ENCODE measurements at places on chromosomes 11 and 22.

- DNase-seq: peak; percentile 60
Measured at GRCh38 chr11:63592975-63593395, 21.2 kb downstream of the PLAAT3 start.

DNA sequence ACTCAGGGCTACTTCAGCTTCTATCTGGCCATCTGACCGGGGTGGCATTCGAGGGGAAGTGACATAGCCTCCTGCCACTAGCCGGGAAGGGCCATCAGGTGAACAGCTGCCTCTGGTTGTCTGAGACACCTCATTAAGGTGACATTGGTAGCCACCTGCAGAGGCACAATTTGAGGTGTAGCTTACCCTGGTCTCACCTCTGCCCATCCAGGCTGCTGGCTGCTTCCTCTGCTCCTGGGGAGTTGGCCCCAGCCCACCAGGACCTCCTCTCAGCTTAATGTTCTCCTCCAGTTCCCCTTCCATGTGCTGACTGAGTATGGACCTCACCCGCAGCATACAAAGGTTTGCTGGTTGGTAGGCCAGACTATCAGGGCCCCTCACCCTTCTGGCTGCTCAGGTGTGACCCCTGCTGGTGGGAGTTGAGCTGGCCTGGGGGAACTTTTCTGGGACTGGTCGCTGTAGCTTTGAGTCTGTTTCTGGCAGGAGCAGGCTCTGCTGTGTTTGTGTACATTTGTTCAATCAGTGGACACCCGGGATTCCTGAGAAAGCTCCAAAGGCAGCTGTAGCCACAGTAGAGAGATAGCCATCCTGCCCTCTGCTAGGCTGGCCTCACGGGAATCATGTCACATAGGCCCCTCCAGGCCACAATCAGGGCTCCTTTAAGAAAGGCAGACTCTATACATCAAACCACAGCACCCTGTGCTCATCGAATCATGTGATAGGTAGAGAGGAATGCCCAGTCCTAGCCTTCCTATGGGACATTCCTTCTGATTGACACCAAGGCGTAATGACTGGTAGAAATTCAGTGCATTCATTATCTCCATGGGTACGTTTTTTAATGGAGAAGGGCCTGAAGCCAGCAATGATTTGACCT, 295.1 kb upstream of the PLET1 start:
- DNase-seq: peak; percentile 78

DNA sequence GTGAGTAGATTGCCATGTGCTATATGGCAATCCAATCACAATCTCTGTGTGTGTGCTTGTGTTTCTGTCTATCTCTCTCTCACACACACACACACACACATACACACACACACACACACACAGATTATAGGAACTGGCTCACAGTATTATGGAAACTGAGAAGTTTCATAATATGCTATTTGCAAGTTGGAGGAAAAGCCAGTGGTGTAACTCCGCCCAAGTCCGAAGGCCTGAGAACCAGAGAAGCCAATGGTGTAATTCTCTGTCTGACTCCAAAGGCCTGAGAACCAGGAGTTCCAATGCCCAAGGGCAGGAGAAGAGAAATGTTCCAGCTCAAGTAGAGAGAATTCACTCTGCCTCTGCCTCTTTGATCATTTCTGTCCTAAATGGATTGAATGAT, 37.2 kb downstream of the GLYATL2 start:
- no peak for DNase-seq

DNA sequence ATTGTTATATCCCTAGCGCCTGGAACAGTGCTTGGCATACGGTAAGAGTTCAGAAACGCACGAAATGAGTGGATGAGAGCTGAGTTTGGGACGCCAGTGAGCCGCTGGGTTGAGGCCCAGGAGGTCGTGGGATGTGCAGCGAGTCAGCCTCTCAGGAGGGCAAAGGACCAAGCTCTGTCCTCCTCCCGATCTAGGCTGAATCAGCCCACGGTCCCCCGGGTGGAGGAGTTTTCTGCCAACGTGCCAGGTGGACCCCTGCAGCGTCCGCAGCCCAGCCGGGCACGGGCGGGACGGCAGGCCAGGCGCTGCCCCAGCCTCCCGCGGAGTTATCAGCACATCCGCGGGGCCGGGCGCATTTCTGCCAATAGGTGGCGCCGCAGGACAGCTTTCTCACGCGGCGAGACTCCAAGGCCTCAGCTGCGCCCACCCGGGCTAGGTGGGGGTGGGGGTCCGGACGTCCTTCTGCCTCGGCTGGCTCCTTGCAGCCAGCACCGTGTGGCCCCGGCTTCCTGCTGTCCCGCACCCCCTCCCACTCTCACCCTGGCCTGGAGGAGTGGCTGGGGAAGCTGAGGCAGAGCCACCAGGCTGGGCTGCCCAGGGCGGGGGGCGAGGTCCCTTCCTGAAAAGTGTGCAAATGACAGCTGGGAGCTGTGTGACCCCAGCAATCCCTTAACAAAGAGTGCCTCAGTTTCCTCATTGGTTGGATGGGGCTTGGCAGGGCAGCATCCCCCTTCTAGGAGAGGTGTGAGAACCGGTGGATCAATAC, 2.2 kb upstream of the RPS19BP1 start:
- DNase-seq: peak; percentile 95

GRCh38 chr11:16299884-16300782, 56.2 kb downstream of the SOX6 start:
- no peak for DNase-seq

- peak; percentile 51 for DNase-seq
Measured at GRCh38 chr11:44731685-44732430, 5.1 kb downstream of the TSPAN18 start.

DNA sequence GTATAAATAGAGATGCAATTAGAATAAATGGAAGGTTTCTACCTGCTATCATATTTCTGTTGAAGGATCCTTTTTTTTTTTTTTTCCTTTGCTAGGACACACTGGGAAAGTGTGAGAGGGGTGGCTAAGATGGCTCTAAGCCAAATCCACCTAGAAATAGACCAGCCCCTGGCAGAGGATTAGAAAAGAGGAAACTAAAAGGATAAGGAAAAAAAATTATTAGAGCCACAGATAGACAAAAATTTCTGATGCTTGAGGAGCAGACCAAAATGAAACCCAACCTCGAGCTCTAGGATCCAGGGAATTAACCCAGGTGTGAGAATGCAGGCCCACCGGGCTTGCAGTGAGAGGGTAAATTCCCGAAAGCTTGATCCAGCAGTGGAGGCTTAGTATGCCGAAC, 262.3 kb downstream of the CADM1 start:
- no peak for DNase-seq

- DNase-seq: no peak
Measured at GRCh38 chr11:121864660-121865059, 251.4 kb downstream of the BLID start.

DNA sequence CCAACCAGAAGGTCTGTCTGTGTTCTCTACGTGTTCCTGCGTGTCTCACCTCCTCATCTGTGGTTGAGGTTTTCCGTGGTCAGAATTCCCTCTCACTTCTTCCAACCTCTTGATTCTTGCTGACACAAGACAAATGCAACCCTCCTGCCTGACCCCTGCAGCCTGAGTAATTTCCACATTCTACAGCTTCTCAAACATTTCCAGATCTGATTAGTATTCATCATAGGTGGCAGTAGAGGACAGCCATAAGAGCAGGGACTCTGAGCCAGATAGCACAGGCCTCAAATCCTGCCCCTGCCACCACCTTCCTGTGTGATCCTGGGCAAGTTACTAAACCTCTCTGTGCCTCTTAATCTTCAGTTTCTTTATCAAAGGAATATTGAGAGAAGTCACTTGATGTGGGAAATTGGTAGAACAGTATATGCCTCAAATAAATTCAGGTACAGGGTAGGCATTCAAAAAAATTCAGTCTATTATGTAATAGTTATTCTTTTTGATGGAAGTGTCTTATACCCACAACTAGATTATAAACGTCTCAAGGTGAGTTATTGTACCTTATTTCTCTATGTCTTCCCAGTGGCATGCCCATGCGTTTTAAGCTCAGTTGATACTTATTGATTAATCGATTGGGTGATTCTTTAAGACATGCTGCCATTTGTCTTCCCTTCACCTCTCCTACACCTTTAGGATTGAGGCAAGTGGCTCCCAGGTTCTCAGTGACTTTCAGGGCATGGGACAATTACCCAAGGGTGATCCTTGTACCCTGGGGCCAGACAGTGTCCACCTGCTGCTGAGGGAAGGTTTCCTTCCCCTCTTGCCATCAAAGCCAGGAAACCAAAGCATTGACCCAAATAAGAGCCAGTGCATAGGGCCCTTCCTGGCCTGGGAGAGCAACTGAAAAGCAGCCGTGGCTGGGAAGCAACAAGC, 19.6 kb downstream of the POU2AF1 start:
- no peak for DNase-seq

- peak; percentile 83 for DNase-seq
Measured at GRCh38 chr22:26416670-26417276, 12.3 kb upstream of the ASPHD2 start.

All from GM23338 (cell line).